Forelimb muscle (tissue), 1 donor: ENCODE measurements at places on chromosomes 1 and 21. TPM values are rescaled to one million over a fixed set of nuclear protein-coding genes. Genes with fewer than 3 reads are reported as not detected.

The OR10Z1 gene
- 0.13 TPM for polyA plus RNA-seq

The KPRP gene
- not detected for polyA plus RNA-seq

The PPIAL4G gene
- not detected for polyA plus RNA-seq

The ADAM30 gene
- not detected for polyA plus RNA-seq

The TRABD2B gene
- polyA plus RNA-seq: 3.8 TPM

The ADORA3 gene
- 0.40 TPM for polyA plus RNA-seq

DNA sequence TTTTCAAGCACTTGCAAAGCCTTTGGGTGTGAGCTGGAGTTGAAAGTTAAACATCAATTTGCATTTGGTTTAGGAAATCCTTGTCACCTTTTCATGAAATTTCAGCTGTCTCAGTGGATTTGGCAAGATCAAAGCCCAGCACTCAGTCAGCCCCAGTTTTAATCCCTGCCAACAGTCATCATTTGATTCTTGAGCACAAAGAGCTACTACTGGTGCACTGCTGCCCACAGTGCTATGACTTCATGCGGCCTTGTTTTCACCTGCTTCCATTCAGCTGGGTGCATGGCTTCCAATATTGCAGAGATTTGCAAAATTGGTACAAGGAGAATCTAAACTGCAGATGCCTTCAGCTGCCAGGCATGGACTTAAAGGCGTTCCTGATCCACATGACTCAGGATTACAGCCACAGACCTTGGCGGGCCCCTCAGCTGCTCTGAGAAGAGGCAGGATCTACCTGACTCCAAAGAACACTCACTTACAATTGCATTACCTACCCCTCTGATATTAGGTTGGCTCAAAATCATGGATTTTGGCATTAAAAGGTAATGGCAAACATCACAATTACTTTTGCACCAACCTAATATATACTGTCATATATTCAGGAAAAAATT is 259.1 kb downstream of the DSCAM start:
- no peak for DNase-seq

- no peak for DNase-seq
These were observed 564 bp downstream of the CTPS1 start for GRCh38 chr1:40980068-40980452.

DNA sequence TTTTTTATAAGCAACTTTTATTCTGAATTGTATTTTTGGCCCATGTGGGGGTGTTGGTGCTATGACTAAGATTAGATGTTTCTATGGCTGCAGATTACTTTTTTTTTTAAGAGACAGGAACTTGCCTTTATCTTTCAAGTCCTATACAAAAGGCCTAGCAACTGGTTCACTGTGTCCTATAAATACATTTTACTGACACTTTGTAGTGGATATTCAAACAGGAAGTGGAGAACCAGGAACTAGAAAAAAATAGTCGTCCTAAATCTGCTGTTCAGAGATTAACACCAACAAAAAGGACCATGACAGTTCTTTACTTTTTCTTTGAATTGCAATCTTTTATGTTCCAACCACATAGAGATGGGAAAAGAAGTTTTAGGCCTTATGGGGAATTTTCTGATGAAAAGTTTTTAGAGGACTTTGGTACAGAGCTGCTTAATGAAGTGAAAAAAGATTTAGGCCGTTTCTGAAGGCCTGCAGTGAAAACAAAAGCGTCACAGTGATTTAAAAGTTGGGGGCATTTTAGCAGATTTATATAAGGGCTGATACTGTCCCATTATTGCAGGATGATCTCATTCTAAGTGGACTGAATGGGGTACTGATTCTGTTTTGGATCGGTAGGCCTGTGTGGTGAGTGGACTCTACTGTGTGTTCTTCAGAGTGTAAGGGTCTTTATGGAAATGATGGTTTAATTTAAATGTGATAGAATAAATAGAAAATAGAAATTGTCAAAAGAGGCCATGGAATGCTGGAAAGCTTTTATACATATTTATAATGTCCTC is 136.4 kb upstream of the DEPDC1 start:
- no peak for DNase-seq

- DNase-seq: no peak
These were observed 22.7 kb upstream of the SH3BGRL3 start for GRCh38 chr1:26257222-26257621.

GRCh38 chr1:29466258-29466657 is 229.9 kb downstream of the PTPRU start:
- no peak for DNase-seq

- DNase-seq: no peak
These were observed 67.1 kb downstream of the CENPF start for GRCh38 chr1:214670098-214670497.

DNA sequence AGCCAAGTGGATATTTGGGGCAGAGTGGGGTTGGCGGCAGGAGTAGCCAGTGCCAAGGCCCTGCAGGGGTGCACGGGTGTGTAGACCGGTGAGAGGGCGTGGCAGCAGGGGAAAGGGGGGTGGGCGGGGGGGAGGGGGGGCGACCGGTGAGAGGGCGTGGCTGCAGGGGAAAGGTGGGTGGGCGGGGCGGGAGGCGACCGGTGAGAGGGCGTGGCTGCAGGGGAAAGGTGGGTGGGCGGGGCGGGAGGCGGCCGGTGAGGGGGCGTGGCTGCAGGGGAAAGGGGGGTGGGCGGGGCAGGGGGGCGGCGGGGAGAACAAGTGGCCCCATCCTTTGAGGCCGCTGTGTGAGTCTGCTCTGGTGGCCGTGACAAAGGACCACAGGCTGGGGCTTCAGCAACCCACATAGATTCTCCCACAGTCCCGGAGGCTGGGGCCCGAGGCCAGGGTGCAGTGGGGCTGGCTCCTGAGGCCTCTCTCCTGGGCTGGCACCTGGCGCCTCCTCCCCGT is 25.8 kb downstream of the RRP1 start:
- DNase-seq: no peak

GRCh38 chr1:25757846-25758185 is 42.2 kb upstream of the SELENON start:
- DNase-seq: no peak

DNA sequence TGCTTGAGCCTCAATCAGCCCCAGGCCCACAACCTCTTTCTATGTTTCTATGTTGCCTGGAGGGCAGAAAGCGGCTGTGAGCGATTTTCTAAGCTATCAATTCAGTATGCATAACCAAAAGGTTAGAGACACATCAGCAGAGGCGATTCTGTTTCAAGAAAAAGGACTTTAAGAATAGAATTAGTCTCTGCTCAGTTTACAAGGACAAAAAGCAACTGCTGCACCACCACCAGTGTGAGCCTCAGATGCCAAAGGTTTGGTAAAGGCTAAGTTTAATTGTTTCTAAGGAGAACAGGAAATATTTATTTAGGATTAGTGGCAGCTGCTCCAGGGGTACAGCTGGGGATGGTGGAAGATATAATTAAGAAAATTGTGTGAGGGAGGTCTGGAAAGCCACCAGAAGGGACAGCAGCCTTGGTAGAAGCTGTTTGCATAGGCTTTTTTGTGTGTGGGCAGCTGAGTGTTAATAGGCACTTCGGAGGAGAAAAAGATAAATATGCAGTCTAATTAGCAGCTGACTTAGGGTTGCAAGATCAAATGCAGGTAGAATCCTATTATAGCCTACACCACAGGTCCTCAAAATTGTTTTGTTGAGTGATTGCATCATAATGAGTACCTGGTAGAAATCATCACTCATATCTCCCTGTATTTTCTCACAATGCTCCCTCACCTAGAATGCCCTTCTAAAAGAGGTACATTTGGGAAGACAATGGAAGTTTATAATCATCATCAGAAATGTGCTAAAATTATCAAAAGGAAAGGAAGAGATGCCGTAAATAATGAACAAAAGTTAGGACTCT is 35.8 kb downstream of the ZC3H11B start:
- no peak for DNase-seq

GRCh38 chr1:40783001-40783905 is at the start of gene KCNQ4:
Gene KCNQ4 (plus strand): TSS chr1:40783787. CDS start chr1:40784094, 307 bp downstream.
- DNase-seq: no peak

GRCh38 chr1:218348628-218349071 is 3.5 kb downstream of the TGFB2 start:
- no peak for DNase-seq

GRCh38 chr1:82534996-82535395 is 734.3 kb downstream of the ADGRL2 start:
- DNase-seq: no peak

GRCh38 chr1:202809597-202810159 is 1.1 kb upstream of the PCAT6 start:
- no peak for DNase-seq

DNA sequence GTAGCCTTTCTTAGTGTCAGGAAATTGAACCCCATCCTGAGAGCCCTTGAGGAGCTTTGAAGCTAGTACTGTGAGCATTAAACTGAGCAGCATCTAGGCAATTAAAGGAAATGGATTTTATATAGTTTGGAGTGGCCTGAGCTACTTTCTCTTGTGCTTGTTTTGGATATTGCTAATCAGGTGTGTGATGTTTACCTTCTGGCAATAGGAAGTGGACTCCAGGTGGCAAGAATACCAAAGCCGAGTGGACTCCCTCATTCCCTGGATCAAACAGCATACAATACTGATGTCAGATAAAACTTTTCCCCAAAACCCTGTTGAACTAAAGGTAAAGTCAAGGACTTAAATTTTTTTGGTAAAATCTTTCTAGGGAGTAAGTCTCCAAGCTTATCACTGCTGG is 79.4 kb downstream of the MACF1 start:
- no peak for DNase-seq

DNA sequence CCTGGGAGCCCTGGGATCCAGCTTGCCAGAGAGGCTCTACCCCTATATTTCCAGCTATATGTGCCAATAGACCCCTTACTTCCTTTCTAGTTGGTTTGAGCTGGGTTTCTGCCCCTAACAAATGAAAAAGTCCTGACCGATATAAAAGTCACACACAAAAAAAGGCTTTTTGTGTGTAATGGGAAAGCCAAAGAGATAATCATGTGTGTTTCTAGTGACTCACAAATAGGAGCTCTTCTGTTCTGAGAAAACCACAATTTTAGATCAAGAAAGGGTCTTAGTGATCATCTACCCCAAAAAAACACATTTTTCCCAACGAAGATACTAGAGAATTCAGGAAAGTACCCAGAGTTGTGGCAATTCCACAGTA is 23.0 kb upstream of the PLEKHA6 start:
- no peak for DNase-seq

DNA sequence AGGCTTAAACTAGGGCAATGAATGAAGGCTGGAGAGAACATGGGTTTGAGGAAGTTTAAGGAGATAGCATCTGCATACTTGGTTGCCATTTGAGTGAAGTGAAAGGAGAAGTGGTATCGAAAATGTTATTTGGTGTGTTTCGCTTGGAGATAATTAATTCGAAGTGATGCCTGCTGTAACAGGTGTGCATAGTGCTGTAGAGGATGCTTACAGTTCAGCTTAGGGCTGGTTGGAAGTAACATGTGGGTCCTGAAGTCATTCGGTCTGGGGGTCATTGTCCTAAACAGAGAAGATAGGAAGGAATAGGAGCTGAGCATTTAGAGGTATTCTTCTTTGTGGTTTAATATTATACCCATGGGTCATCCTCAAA is 301 bp upstream of the NUDT17 start:
- no peak for DNase-seq
